ENCODE measurements at places on chromosomes 12 and 14.

DNA sequence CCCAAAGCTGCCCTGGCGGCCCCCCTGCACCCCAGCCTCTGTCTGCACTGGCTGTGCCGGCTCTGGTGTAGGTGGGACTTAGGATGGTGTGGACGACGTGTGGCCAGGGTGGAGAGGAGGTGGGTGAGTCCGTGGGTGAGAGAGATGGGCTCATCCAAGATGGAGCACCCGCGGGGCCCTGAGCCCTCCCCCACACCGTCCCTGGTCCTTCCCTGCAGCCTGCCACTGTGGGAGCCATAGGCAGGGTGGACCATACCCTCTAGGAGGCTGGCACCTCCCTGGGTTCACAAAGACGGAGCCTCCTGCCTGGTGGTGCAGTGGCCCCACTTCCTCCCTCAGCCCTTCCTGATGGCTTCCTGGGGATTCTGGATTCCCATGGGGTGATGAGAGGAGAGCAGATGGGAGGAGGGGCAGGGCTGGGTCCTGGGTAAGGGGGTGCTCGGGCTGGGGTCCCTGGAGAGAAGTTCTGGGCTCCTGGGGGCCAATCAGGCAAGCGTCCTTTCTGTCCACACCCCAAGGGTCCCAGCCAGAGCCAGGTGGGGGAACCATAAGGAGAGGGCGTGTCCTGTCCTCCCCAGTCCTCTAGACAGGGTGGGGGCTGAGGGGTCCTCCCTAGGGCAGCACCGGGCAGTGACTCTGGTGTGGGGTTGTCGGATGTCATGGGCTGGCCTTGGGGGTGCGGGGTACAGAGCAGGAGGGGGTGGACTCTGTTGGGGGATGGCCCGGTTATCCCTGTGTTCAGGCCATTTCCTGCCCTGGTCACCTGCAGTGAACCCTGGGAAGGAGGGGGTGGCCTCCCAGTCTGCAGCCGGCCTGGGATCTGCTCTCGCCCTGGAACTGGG is 384.8 kb downstream of the TMEM121 start:
- no peak for DNase-seq

- no peak for DNase-seq
These were observed 93.0 kb downstream of the ACTN1 start for GRCh38 chr14:68886109-68886434.

DNA sequence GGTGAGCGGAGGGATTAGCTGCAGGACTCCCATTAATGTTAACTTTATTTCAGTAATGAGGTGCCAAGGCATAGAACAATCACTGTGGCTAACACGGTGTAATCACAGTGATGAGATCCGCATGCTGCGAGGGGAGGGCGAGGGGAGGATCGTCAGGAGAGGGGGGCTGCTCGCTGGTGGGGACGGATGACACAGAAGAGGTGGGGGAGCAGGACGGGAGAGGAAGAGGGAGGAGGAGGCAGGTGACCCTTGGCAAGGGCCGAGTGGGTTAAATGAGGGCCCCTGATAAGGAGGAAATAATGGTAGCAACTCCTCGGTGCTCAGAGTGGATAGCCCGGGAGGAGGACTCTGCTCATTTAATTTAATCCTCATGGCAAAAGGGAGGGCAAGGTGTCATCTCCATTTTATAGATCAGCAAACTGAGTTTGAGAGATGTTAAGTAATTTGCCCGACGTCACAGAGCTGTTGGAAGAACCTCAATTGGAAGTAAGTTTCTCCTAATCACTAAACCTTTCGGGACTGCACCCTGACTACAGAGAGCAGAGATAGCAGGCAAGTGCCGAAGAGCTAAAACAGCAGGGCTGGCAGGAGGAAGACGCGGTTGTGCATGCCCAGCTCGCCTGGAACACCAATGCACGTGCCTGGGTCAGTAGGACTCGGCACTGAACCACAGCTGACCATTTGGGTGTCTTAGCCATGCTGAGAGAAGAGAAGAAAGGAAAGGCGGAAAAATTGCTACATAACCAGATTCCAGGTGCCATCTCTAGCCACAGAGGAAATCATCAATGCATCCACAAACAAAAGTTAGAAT is 43.0 kb downstream of the SPRING1 start:
- DNase-seq: peak; percentile 63

DNA sequence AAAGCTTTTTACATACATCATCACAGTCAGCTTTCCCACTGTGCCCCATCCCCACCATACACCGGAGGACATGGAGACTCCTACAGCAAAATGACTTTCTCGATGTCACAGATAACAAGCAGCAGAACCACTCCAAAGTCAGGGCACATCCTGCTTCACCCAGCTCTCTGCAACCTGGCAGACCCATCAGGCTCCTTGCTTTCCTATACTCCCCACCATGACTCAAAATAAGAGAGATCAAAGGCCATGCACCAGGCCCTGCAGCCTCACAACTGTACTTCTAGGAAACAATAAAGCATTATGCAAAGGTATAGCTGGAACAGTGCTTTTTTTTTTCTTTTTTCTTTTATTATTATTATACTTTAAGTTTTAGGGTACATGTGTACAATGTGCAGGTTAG is 187.4 kb downstream of the DPF3 start:
- DNase-seq: no peak

DNA sequence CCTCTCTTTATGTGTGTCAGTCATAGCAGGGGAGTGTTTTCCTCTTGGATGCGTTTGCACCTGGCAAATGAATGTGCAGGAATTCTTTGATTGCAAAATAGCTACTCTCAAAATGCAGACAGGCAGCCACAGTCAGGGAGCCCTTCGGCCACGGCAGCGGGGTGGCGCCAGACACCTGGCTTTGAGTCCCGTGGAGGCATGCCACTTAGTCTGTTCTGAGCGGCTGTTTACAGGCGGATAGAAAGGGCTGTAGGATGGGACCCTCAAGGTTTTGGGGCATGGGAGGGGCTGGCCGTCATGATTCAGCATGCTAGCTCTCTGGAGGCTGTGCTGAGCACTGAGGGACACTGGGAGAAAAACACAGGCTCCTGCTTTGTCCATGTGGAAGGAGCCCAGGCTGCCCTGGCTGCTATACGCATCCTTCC is 117.1 kb downstream of the SLC25A47 start:
- peak; percentile 72 for DNase-seq

DNA sequence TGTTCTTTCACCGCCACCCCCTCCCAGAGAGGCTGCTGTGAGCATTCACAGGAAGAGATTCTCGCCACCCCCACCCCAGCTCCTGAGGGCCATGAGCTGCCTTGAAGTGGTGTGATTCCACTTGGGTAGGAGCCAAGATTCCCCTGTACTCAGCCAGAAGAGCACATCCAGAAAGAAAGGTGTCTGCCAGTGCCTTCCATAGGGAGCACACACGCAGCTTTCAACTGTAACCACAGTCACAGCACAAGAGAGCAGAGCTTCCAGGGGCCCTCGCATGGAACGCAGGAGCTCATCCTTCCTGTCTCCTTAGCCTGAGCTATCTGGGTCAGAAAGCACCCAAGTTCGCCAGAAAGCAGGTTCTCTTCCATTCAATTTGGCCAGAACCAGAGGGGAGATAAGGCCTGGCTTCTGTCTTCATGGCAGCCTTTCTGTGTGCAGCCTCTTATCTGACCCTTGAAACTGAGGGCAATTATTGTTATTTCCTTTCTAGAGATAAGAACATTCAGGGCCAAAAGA is 66.6 kb upstream of the SCN8A start:
- no peak for DNase-seq

DNA sequence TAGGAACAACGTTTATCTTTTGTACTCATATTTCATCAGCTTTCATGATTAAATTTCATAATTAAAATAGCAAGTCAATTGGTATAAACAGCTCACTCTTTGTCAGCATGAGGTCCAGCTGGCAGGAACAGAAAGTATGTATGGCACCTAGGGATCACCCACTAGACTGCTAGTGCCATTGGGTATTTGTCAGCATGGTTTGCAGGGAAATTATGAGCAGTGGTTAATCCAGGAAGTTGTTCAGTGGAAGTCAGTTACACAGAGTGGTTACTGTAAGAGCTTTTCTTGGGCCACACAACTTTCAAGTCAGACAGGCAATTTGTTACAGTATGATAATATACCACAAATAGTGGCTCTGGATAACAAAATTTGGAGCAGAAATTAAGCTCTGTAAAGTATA is 340.3 kb upstream of the RGS6 start:
- DNase-seq: no peak

DNA sequence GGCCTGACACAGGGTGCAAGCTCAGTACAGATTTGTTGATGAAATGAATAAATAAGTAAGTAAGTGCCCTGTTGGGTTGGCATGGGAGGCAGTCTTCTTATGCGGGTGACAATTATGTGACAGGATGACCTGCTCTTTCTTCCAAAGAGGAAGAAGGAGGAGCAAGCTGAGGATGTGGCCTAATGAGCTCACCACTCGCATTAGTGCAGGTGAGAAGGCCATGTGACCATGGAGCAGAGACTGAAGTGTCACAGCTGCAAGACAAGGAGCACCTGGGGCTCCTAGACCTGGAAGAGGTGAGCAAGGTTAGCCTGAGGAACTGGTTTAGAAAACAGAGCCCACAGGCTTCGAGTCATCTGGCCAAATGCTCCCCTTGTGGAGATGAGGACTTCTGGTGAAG is 34.9 kb downstream of the LRTM2 start:
- DNase-seq: no peak
